ENCODE measurements at places on chromosomes 13 and 19. TPM values are rescaled to one million over a fixed set of nuclear protein-coding genes. Genes with fewer than 3 reads are reported as not detected.

Gene NECTIN2
- 35.6 TPM for total RNA-seq

Gene TMEM255B
- total RNA-seq = 9.3 TPM

Gene LRP3
- total RNA-seq = 31.0 TPM

Gene IGSF23
- 0.26 TPM for total RNA-seq

Gene ASPDH
- not detected for total RNA-seq

Gene KCNK6
- total RNA-seq = 6.3 TPM

Gene IRGC
- not detected for total RNA-seq

Gene GDF15
- total RNA-seq = 31.0 TPM

Gene DEDD2
- 17.9 TPM for total RNA-seq

Gene CYP4F3
- not detected for total RNA-seq

Gene DCLK1
- total RNA-seq = 2.2 TPM

Gene CD37
- total RNA-seq = not detected

Gene CLC
- not detected for total RNA-seq

Gene GGN
- 0.39 TPM for total RNA-seq

Gene DENND1C
- not detected for total RNA-seq

Gene NOTCH3
- 21.3 TPM for total RNA-seq

Gene MBD3L2
- total RNA-seq = not detected

Gene TEX101
- total RNA-seq = not detected

Gene ZNF587B
- total RNA-seq = 24.4 TPM

Gene FSD1
- total RNA-seq = 1.4 TPM

Gene ZNF493
- 21.6 TPM for total RNA-seq

Gene PRODH2
- total RNA-seq = not detected

Gene SHC2
- 0.39 TPM for total RNA-seq

Gene DPF1
- total RNA-seq = 1.4 TPM

Gene LIN7B
- 3.7 TPM for total RNA-seq

Gene BCAM
- 10.7 TPM for total RNA-seq

Gene ZNF541
- total RNA-seq = 0.13 TPM

Gene ZNF540
- total RNA-seq = 1.2 TPM

Gene PPM1N
- 0.43 TPM for total RNA-seq

Gene ONECUT3
- not detected for total RNA-seq

Gene LGALS14
- total RNA-seq = not detected

Gene ATP4A
- not detected for total RNA-seq
